Amniotic stem cell (primary cell): ENCODE measurements at places on chromosomes 2 and 18.

DNA sequence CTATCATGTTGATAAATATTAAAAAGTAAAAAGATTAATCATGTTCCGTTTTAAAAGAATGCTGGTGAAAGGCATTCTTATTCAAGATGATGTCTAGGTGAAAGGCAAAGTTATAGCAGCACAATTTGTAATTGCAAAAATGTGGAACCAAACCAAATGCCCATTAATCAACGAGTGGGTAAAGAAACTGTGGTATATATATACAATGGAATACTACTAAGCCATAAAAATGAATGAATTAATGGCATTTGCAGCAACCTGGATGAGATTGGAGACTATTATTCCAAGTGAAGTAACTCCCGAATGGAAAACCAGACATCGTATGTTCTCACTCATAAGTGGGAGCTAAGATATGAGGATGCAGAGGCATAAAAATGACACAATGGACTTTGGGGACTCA, 286.4 kb downstream of the ARHGAP15 start:
- no peak for DNase-seq

DNA sequence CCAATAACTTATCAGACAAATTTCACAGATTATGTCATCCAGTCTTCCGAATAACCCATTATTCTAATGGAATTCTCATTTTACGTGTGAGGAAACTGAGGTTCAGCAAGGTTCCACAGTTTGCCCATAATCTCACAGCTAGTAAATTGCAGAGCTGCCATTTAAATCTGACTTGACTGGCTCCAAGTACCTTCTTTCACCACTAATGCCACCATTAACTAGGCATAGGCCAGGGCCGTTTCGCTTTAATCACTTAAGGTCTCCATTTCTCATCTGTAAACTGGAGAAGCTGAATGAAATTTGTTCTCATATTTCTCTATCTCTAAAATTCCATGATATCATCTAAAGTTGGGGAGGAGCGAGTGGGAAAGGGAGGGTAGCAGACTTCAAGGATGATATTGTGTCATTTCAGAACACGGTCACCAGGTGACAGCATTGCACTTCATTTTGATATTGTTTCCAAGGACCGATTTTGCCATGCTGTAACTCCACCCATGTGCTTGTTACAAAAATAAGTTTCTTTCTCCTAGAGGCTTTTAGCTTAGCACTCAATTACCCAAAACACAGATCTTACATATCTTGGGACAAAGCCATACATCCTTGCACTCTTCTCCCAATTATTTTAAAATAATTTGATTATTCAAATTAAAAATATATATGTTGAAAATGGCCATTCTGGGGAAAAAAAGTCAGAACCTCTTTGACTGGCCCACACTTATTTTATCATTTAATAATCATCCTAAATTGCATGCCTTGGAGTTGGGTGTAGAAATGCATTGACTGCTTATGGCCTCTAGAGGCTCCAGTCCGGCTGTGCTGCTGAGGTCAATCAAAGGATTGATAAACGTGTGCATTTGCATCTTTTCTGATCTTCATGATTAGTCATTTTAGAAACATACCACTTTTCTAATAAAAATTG, 123.8 kb downstream of the AKAIN1 start:
- no peak for DNase-seq

GRCh38 chr2:206442833-206443734, at the start of gene ADAM23:
Gene ADAM23, plus strand, starts transcription at chr2:206443532. Its CDS starts 335 bp downstream, at chr2:206443867.
- DNase-seq, result no peak

GRCh38 chr2:7272210-7272609, 355.0 kb downstream of the RNF144A start:
- no peak for DNase-seq

DNA sequence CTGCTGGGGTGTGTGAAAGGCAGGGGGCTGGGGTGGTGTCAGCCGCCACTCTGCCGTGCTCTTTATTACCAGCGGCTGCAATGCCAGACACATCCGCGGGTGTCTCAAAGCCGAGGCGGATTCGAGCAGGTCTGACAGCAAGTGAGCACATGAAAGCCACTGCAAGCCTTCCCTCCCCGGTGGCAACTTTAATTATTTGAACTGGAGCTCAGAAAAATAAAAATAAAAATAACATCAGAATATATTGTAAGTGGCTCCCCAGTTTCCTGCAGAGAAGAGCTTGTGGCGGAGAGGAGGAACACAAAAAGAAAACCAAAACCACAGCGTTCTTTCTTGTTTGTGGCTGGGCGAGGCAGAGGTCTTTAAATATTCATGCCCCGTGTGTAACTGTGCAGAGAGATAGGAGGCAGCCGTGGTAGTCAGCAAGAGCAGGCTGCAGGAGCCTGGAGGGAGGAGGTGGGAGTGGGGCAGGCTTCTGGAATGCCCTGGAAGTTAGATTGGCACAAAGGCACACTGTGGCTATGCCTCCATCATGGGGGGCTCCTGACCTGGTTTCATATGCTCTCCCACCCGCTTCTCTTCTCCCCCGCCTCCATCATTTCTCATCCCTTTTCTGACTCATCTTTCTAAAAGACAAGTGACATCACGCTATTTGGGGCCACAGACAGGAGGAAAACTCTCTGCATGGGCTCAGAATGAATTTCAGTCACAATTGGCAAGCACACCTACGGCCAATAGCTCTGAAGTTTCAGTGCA, 199.8 kb downstream of the CLIP4 start:
- no peak for DNase-seq

DNA sequence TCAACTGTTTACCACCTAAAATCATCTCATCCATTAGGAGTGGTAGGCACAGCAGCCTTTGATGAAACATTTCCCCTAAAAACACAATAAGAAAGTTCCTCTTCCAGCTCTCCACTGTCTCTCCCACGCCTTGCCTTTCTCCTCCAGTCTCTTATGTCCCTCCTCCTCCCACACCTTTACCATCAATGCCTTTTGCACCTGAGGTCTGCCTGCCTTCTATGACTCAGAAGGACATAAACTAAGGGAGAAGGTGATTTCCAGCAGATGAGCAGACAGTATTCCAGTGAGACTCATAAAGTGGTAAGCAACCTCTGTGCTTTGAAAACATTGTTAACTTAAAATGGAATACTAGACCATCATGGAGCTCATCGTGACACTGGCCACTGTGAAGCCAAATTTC, 34.2 kb upstream of the NDUFV2 start:
- no peak for DNase-seq
